ENCODE measurements at places on chromosomes 1 and 21. TPM values are rescaled to one million over a fixed set of nuclear protein-coding genes. Genes with fewer than 3 reads are reported as not detected.

- H3K36me3 ChIP-seq: no peaks in the 10 kb centered on the region
- peak; percentile 41 for DNase-seq
- no peak overlapping the region for H3K27ac ChIP-seq
- H3K4me3 ChIP-seq: no peak overlapping the region
- H3K4me1 ChIP-seq: no peaks in the 10 kb centered on the region
Observed at GRCh38 chr1:151968058-151968457, 25.6 kb downstream of the S100A10 start.

GRCh38 chr1:111223126-111223685, 4.3 kb upstream of the CHI3L2 start:
- DNase-seq: no peak
- no peaks in the 10 kb centered on the region for H3K36me3 ChIP-seq
- H3K4me3 ChIP-seq: no peak overlapping the region
- H3K27me3 ChIP-seq: no peaks in the 10 kb centered on the region

The TMEM269 gene
- not detected for total RNA-seq

DNA sequence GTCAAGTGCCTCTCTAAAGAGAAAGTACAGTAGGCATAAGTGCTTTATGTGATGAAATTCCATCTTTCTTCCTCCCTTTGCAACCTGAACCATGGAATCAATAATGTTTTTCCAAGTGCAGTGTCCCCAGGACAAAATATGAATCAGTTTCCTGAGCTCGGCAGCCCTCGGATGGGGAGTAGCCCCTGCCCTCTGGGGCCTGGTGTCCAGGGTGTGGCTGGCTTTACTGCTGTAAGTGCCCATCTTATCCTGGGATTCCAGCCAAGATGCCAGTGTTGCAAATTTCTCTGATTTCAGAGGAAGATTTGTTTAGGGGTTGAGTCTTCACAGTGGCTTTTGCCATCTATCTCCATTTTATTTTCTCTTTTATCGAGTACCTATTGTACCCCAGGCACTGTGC, 40.5 kb upstream of the SRP9 start:
- DNase-seq: no peak
- no peaks in the 10 kb centered on the region for H3K27me3 ChIP-seq
- H3K4me3 ChIP-seq: no peak overlapping the region

DNA sequence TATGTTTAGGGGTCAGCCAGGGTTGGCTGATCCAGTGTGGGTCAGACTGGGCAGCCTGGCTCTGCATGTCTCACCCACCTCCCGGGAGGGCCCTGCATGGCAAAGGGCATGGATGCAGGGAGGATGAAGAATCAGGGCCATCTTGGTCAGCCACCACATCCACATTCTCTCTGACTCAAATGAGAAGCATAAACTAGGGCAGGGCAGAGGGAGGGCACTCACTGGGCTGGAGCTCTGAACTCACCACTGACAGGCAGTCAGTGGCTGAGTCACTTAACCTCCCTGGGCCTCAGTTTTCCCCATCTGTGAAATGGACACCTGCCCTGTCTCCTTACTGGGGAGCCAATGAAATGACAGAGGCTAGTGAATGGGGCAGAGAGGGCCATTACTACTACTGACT, 4.3 kb upstream of the CELA2A start:
- 0 out of 2 replicates have a peak, but pooled peaks cover 4% of the 10 kb centered on the region for H3K4me1 ChIP-seq
- H3K4me3 ChIP-seq: no peak overlapping the region
- H3K27ac ChIP-seq: no peak overlapping the region

The PATJ gene
- total RNA-seq: 3.4 TPM

DNA sequence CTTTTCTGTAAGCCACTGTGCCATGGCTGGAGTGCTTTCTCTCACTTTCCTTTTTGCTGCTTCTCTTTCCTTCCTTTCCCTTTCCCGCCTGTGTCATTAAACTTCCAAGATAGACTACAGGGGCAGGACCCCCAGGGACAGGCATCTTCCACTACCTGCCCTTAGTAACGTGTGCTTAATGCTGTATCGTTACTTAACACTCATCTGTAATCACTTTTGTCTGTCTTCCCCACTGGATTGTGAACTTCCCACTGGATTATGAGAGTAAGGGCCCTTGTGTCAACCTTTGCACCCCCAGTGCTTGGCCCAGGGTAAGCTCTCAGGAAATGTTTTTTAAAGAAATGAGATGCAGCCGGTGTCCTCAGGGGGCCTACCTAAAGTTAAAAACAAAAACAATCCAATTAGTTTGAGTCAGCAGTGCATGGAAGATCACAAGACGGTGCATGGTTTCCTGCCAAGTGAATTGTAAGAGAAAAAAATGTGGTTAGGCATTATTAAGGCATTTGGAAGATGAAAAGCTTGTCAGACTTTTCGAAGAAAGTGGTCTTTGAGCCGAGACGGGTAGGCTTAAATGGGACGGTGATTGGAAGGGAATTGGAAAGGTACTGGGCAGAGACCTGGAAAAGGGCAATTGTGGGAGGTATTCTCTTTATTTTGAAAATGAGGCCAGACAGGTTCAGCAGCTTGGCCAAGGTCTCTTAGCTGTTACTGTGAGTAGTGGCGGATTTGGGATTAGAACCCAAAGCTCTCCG, 958 bp downstream of the LYPLAL1 start:
- H3K27me3 ChIP-seq: no peaks in the 10 kb centered on the region
- H3K36me3 ChIP-seq: no peaks in the 10 kb centered on the region
- peak; percentile 90 for DNase-seq
- peak overlapping the region; percentile 59 for H3K4me3 ChIP-seq
- peaks cover 6% of the 10 kb centered on the region for H3K4me1 ChIP-seq

GRCh38 chr1:214524824-214525223, 26.6 kb downstream of the PTPN14 start:
- no peak overlapping the region for H3K4me3 ChIP-seq
- no peaks in the 10 kb centered on the region for H3K36me3 ChIP-seq
- DNase-seq: no peak

The PDE9A gene
- total RNA-seq: 0.90 TPM

DNA sequence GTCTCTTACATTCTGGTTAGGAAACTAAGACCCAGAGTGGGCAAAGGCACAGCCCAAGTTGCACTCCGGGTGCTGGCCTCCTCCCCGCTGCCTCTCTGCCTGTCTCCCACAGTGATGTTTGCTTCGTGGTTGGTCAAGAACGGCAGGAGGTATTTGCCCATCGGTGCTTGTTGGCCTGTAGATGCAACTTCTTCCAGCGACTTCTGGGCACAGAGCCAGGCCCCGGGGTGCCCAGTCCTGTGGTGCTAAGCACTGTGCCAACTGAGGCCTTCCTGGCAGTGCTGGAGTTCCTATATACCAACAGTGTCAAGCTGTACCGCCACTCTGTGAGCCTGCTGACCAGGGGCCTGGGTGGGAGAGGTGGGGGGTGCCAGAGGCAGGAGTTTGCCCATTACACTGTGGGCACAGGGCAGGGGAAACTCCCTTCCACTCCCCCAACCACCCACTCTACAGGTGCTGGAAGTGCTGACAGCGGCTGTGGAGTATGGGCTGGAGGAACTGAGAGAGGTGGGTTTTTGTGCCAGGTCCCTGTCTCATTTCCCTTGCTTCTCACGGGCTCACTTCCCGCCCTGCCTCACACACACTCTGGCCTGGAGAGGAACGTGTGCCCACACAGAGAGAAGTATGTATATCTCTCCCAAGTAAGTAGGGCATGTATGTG, 1.9 kb downstream of the BTBD19 start:
- peaks cover 13% of the 10 kb centered on the region for H3K36me3 ChIP-seq
- H3K4me3 ChIP-seq: no peak overlapping the region
- no peak for DNase-seq
- H3K27ac ChIP-seq: peak overlapping the region; percentile 86
- H3K4me1 ChIP-seq: peaks cover 58% of the 10 kb centered on the region

The BARHL2 gene
- total RNA-seq: not detected

The CDC42SE1 gene
- 48.6 TPM for total RNA-seq

The TNFRSF9 gene
- 0.72 TPM for total RNA-seq

The HTR1D gene
- total RNA-seq: 0.18 TPM

The FALEC gene
- not detected for total RNA-seq

DNA sequence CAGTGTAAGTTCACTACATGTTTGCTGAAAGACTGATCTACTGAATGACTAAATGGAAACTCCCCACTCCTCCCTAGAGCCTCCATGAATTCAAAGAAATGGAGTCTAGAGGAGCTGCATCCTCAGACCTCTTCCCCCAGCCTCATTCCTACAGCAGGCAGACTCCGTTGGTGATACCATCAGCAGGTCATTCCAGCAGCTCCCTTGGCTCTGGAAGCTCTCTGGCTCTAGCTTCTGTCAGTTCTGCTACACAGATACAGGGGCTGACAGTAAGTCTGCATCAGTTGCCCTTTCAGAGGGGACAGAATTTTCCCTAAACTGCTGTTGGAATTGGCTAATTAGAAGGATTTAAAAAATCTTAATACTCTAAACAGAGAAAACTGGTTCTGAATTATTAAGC, 31.7 kb upstream of the DMRTA2 start:
- no peaks in the 10 kb centered on the region for H3K36me3 ChIP-seq
- H3K4me1 ChIP-seq: no peaks in the 10 kb centered on the region
- no peak overlapping the region for H3K4me3 ChIP-seq
- H3K27ac ChIP-seq: no peak overlapping the region

GRCh38 chr1:219910716-219911115, 17.6 kb downstream of the SLC30A10 start:
- H3K27me3 ChIP-seq: no peaks in the 10 kb centered on the region
- DNase-seq: no peak
- H3K4me1 ChIP-seq: no peaks in the 10 kb centered on the region
- no peak overlapping the region for H3K27ac ChIP-seq
- H3K36me3 ChIP-seq: no peaks in the 10 kb centered on the region

- H3K4me3 ChIP-seq: no peak overlapping the region
- H3K27me3 ChIP-seq: no peaks in the 10 kb centered on the region
- H3K27ac ChIP-seq: no peak overlapping the region
- peak; percentile 55 for DNase-seq
- peaks cover 3% of the 10 kb centered on the region for H3K4me1 ChIP-seq
Observed at GRCh38 chr1:36638268-36638667, 155.6 kb upstream of the CSF3R start.

The FLG gene
- total RNA-seq: not detected

The RAD54L gene
- total RNA-seq: 4.8 TPM

GRCh38 chr1:112007169-112007568, 17.7 kb upstream of the KCND3 start:
- no peaks in the 10 kb centered on the region for H3K4me1 ChIP-seq
- no peak overlapping the region for H3K27ac ChIP-seq
- no peak for DNase-seq
- peaks cover 2% of the 10 kb centered on the region for H3K27me3 ChIP-seq

DNA sequence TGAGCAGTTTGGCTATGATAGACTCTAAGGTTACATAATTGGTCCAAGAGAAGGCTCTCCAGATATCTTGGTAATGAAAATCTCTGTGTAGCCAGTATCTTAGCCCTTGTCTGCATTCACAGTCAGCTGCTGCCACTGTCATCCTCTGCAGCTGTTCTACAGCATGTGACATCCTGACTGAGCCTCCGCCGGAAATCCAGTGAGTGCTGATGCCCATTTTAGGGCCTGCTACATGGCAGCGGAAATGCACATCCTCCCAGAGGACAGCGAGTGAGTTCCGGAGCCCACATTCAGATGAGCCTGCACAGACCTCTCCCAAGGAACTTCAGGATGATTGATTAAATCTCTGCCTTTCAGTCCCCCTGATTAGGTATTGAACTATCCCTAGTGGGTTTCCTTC, 237.1 kb downstream of the HHIPL2 start:
- H3K36me3 ChIP-seq: no peaks in the 10 kb centered on the region
- no peaks in the 10 kb centered on the region for H3K4me1 ChIP-seq
- H3K4me3 ChIP-seq: no peak overlapping the region
- no peak overlapping the region for H3K27ac ChIP-seq

The HJV gene
- total RNA-seq: not detected

- H3K4me3 ChIP-seq: no peak within 1 kb of the TSS
- peaks cover 40% of the 10 kb centered on the region for H3K27me3 ChIP-seq
- H3K4me1 ChIP-seq: peaks cover 2% of the 10 kb centered on the region
- no peak within 1 kb of the TSS for H3K27ac ChIP-seq
Observed at GRCh38 chr1:22643381-22643780, at the start of gene C1QC. TSS of gene C1QC (plus strand) at chr1:22643633. CDS start at chr1:22644024, 391 bp downstream.

- no peak overlapping the region for H3K27ac ChIP-seq
- no peaks in the 10 kb centered on the region for H3K4me1 ChIP-seq
- H3K36me3 ChIP-seq: peaks cover 3% of the 10 kb centered on the region
- H3K27me3 ChIP-seq: no peaks in the 10 kb centered on the region
- peak; percentile 51 for DNase-seq
Observed at GRCh38 chr21:25717491-25718147, 17.1 kb downstream of the ATP5PF start.

- no peaks in the 10 kb centered on the region for H3K36me3 ChIP-seq
- DNase-seq: no peak
- no peak overlapping the region for H3K4me3 ChIP-seq
- H3K27me3 ChIP-seq: no peaks in the 10 kb centered on the region
- no peak overlapping the region for H3K27ac ChIP-seq
Observed at GRCh38 chr1:92045766-92046495, 16.1 kb downstream of the EPHX4 start.

- no peaks in the 10 kb centered on the region for H3K27me3 ChIP-seq
- H3K36me3 ChIP-seq: no peaks in the 10 kb centered on the region
- no peak for DNase-seq
- no peak overlapping the region for H3K4me3 ChIP-seq
- no peak overlapping the region for H3K27ac ChIP-seq
Observed at GRCh38 chr1:38173157-38173831, 126.7 kb upstream of the POU3F1 start.

The PHLDA3 gene
- total RNA-seq: 41.6 TPM

The LRRC38 gene
- not detected for total RNA-seq

DNA sequence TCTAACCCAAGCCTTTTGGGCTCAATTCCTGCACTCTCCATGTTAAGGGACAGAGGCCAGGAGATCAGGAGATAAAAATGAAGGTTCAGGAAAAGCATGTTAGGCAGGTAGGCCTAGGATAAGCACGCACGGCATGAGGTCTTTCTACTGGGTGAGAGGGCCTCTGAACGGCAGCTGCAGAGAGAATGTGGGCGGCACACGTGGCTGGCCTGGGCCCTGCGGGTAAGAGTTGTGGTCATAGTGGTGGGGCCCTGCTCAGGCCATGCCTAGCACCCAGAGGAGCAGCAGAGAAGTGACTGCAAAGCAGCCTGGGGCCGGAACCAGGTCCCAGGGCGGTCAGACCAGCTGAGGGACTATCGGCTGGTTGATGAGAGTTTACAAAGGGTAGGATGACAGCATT, 7.5 kb upstream of the FOXO6 start:
- peaks cover 40% of the 10 kb centered on the region for H3K27me3 ChIP-seq
- no peak for DNase-seq
- H3K27ac ChIP-seq: no peak overlapping the region

DNA sequence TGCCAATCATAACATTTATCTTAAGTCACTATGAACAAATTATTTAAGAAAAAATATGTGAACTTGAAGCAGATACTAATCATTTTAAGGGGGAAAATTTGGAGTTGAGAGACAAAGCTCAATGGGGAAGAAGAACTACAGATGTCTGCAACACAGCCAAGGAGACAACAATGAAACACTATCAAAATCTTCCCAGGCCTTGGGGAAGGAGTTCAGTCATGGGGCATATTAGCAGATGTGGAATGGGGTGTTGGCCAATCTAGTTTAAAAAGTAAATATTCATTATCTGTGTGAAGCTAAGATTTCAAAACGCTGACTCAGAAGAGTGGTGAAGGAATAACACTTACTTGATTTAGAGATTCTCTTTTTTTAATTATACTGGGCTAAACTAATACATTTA, 671.6 kb upstream of the ZP4 start:
- DNase-seq: peak; percentile 38
- H3K27ac ChIP-seq: no peak overlapping the region
- no peak overlapping the region for H3K4me3 ChIP-seq
- no peaks in the 10 kb centered on the region for H3K36me3 ChIP-seq
